Activated T-cell treated with anti-CD3 and anti-CD28 coated beads, Interleukin-2, amount 50 U/mL, for 4 hours (primary cell): ENCODE measurements at places on chromosomes 11 and 22.
A peak's percentile ranks its signal among the peaks of the same experiment; 100 is the strongest.

DNA sequence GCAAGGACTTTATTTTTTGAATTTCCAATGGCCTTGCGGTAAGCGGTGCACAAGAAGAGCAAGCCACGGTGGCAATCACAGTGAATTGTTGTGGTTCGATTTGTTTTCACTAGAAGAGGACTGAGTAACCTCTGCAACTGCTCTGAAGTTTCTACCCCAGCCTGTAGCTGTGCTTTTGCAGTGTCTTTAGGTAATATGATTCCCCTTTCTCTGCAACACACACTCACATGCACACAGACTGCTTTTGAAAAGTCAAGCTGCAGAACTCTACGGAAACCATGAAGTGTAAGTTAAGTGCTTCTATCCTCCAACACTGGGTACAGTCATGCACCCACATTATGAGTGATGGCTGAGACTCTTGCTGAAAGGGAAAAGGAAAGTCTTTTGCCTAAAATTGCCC, 38.4 kb downstream of the CD44 start:
- DNase-seq: no peak

- DNase-seq: no peak
Measured at GRCh38 chr11:16226245-16226644, 130.1 kb downstream of the SOX6 start.

GRCh38 chr11:1208394-1209261, 14.2 kb upstream of the MUC5B start:
- DNase-seq: peak; percentile 3

- DNase-seq: no peak
Measured at GRCh38 chr22:37999640-38000272, 15.4 kb upstream of the SOX10 start.

GRCh38 chr22:45452565-45453379, 39.3 kb downstream of the RIBC2 start:
- DNase-seq: no peak
